Bone marrow (tissue), 2 donors: ENCODE measurements at places on chromosomes 11 and 22.
A peak's percentile ranks its signal among the peaks of the same experiment; 100 is the strongest.

DNA sequence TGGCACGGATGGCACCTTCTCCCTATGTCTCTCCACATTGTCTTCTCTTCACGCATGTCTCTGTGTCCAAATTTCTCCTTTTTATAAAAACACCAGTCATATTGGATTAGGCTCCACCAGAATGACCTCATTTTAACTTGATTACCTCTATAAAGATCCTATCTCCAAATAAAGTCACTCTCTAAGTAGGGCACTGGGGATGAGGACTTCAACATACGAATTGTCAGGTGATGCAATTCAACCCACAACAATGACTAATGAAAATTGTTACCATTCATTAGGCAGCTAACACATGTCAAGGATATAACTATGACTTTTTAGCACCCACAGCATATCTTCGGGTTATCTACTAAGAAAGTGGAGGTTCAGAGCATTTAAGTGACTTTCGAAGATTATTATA, 55.5 kb upstream of the USP47 start:
- DNase-seq = no peak

DNA sequence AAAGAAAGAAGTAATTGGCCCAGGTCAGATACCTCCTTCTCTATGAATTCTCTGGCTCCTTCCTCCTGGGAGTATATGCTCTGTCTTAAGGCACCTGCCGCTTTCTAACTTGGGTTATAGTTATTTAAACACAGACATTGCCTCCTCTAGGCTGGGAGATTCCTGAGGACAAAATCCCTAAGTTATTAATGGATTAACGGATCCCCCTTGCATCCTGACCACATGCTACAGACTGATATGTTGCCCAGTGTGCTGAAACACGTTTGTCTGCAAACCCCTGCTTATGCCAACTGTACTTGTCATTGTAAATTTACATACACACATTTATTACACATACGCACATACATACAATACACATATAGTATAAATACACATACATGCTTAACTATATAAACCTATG, 35.3 kb downstream of the PACSIN2 start:
- DNase-seq = no peak

- DNase-seq = no peak
These were observed 6.6 kb downstream of the HOATZ start for GRCh38 chr11:111521135-111521534.

GRCh38 chr11:16512899-16513241, 156.5 kb upstream of the SOX6 start:
- DNase-seq = no peak

DNA sequence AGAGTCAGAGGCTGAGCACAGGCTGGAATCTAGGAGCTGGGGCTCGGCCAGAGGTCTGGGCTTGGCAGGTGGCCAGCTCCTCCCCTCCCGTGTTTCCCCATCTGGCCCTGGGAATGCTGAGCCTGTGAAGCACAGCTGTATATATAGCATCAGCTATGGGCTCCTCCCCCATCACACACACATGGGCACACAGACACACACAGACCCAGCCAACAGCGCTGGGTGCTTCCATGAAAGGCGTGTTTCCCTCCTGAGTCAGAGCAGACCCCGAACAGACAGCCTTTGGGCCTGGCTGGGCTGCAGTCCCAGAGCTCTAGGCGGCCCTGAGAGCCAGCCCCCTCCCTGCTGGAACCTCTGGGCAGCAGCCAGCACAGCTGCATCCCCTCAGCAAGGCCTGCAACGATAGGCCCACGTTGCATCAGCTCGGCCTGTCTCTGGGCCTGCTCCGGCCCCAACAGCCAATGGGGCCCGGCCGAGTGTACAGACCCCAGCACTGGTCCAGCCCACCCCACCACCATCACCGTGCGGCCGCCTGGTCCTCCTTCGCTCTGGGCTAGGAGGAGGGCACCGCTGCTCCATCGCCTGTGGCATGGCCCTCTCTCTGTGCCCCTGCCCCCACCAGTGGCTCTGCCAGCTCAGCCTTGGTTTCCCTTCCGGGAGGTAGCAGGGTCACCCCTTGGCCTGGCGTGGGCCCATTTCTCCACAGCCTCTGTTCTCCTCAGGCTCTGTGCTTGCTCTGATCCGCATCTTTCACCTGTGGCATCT, 7.6 kb upstream of the SERPINH1 start:
- DNase-seq = no peak

DNA sequence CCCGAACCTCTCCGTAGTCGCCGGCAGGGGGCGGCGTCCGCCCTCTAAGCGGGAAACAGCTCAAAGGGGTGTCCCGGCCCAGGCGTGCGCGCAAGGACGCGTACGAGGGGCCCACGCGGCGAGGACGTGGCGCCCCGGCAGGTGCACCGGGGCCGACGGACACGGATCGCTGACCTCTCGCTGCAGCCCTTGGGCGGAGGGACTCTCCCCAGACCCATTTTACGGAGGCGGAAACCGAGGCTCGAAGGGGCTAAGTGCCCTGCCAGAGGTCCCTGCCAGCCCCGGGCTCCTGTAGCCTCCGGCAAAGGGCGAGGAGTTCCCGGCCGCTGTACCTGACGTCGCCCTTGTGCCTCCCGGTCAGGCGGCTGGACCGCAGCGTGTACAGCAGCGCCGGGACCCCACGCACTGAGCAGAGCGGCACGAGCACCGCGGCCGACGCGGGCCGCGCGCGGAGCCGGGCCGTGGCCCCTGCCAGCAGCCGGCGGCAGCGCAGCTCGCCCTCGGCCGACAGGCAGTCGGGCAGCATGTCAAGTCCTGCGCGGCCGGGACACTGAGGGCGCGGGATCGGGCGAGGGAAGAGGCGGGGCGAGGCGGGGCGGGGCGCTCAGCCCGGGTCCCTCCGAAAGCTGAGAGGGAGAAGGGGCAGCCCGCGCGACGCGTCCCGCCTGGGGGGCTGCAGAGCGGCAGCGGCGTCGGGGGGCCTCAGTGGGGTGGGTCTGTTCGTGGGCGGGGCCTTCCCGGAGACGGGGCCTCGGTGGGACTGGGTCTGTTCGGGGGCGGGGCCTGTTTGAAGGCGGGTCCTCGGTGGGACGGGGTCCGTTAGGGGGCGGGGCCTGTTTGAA, at the start of gene NUDT8:
Gene NUDT8, minus strand, starts transcription at position 552 of the 842 bp plus-strand sequence. Its CDS starts 26 bp downstream, at position 526.
- DNase-seq = peak; percentile 66

DNA sequence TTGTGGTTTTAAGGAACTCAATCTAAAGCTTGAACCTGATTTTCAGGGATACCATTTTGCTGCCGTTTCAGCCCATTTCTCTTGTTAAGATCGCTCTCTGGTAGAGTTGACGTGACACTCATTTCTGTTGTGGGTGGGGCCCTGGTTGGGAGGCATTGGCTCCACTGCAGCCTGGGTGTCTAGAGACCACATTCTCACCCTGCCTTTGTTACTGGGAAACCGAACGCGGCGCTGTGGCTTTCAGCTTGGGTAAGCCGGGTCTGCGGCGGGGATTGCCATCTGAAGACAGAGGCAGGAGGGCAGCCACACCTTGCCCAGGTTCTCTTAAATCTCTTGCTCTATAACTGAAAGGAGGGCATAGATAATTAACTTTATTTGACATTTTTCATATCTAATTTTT, 3.2 kb downstream of the EHF start:
- no peak for DNase-seq

DNA sequence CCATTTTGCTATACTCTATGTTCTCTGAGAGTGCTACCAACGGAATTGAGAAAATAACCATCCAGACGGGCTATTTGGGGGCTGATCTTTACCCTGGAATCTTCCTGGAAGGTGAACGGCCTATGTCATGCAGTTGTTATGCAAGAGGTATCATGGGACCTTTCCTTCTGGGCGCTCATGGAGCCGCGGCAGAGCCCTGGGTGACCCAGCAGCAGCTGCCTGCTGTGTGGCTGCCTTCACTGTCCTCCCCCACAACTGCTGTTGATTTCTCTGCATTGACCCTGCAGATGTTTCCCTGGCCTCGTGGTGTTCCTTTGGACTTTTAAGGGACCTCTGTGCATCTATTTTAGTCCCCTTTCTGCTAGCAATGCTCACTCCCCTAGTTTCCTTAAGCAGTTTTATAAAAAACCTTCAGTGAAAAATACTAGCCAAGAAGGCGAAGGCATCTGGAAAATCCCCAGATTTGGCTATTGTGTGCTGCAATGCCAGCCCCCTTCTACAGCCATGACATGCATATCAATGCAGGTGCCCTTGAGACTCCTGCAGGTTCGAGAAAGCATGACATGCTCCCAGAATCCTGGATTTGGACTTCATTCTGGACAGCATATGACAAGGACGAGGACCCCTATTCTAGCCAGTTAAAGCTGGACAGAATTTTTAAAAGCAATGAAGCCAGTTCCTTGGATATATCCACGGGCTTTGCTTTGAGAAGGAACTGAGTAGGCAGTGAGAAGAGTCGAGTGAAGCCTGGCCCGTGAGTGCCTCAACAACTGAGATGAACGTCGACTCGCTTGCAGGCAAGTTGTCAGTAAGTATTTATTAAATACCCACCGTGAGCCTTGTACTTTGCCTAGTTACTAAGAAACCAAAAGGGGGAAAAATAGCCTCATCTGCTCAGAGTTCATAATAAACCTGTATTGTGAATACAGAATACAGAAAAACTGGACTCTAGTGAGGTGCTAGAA, at the start of gene SLC25A18:
Gene SLC25A18, plus strand, starts transcription at position 593 of the 965 bp plus-strand sequence. CDS start 16,447 bp downstream, outside the sequence.
- no peak for DNase-seq

DNA sequence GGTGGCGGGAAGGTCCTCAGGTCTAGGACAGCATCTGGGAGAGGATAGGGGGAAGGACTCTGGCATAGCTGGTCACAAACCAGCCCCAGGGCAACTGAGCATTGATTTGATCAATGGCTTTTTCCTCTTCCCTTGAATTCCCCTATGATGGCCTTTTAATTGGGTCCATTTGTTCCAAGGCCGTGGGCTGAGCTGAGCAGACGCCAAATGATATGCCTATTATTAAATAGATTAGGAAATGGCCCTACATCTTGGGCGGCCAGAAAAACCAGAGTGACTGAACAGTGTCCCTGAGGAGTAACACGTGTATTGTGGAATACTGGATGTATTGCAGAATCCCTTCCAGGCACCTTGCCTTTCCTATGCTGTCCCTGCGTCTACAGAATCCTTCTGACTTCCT, 26.7 kb upstream of the P2RY6 start:
- no peak for DNase-seq

DNA sequence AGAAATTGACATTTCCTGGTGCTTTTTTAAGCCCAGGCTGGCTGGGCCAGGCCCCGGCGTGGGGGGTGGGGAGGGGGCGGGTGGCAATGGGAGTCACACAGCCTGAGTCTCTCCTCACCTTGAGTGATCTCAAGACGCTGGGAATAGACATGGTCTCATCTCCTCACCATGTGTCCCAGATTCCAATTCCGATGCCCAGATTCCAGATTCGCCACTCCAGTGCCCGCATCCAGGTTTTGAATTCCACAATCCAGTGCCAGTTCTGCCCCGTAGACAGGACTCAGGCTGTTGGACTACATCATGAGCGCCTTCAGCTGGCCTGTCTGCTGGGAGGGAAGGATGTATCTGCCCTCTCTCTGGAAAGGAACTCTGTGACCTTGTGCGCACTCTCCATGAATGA, 19.1 kb downstream of the KCNC1 start:
- no peak for DNase-seq

- no peak for DNase-seq
These were observed 23.8 kb downstream of the TEAD1 start for GRCh38 chr11:12698048-12698447.

GRCh38 chr11:57566905-57567514, 462 bp downstream of the UBE2L6 start:
- DNase-seq = no peak

DNA sequence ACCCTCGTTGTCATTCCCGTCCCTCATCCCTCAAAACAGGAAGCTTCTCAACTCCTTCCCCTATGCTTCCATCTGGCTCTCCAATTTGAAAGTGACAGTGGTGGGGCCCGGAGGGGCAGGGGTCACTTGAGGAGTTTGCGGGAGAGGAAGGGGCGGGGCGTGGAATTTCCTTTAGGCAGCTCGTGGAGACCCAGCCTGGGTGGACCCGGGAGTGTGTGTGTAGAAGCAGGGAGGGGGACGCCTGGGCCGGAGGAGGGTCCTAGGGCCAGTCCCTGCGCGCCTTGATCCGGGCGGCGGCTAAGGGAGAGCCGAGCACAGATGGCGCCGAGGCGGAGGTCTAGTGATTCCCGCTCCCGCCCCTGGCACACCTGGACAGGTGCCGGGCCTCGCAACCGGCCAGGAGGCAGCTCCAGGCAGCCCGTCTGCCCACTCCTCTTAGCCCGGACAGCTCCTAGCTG, 7.8 kb upstream of the PAX6 start:
- no peak for DNase-seq

GRCh38 chr22:48313175-48313830, 1514.4 kb downstream of the BRD1 start:
- no peak for DNase-seq

DNA sequence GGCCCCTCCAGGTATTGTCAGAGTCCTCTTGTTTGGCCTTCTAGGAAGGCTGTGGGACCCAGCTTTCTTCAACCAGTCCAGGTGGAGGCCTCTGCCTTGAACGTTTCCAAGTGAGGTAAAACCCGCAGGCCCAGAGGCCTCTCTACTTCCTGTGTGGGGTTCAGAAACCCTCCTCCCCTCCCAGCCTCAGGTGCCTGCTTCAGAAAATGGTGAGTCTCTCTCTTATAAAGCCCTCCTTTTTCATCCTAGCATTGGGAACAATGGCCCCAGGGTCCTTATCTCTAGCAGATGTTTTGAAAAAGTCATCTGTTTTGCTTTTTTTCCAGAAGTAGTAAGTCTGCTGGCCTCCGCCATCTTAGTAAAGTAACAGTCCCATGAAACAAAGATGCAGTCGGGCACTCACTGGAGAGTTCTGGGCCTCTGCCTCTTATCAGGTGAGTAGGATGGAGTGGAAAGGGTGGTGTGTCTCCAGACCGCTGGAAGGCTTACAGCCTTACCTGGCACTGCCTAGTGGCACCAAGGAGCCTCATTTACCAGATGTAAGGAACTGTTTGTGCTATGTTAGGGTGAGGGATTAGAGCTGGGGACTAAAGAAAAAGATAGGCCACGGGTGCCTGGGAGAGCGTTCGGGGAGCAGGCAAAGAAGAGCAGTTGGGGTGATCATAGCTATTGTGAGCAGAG, at the start of gene CD3E:
Gene CD3E, plus strand, starts transcription at position 163 of the 681 bp plus-strand sequence. Its CDS starts 223 bp downstream, at position 386.
- no peak for DNase-seq

GRCh38 chr22:17729561-17729960, 44.7 kb downstream of the BID start:
- DNase-seq = no peak
